ENCODE measurements at places on chromosomes 11 and 22.

DNA sequence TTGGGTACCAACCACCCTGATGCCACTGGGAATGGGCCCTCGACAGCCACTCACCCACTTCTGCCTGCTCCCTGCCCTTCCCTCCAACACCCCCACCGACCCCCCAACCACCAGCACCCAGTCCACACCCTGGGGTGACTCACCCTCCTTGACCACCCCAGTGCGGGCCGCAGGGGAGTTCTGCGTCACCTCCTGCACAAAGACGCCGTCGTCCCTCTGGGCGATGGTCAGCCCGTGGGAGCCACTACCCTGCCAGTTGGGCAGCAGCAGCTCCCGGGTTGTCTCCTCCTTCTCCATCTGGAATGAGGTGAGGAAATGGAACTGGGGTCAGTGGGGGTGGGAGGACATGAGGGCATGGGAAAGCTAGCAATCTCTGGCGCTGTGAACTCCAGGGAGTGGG lies 10.8 kb downstream of the AHNAK start:
- DNase-seq, result no peak

DNA sequence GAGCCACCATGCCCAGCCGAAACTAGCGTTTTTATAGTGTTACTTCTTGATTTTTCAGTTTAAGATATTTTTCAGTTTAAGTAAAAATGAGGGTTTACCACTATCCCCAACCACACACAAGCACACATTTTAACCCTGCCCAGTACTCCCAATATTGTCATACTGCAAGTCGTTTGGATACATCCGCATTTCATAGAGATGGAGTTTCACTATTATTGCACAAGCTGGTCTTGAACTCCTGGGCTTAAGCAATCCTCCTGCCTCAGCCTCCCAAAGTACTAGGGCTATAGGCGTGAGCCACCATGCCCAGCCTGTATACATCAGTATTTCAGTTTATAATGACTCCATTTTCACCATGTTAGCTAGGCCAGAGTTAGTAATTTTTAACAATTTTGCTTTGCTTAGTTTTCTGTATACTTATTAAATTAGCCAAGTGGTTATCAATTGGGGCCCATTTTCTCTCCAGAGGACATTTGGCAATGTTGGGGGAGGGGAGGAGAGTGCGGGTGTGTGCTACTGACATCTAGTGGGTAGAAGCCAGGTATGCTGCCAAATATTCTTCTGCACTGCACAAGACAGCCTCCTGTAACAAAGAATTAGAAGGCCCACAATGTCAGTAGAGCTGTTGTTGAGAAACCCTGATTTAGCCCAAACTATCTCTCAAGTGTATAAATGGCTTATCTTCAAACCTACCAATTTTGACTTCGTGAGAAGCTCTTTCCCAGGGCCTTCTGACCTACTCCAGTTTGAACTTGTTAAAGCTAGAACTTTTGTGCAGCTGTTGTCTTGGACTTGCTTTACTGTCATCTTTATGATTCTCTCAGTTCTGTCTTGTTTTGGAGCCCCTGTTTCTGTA lies 7.3 kb downstream of the USP47 start:
- peak; percentile 79 for DNase-seq

DNA sequence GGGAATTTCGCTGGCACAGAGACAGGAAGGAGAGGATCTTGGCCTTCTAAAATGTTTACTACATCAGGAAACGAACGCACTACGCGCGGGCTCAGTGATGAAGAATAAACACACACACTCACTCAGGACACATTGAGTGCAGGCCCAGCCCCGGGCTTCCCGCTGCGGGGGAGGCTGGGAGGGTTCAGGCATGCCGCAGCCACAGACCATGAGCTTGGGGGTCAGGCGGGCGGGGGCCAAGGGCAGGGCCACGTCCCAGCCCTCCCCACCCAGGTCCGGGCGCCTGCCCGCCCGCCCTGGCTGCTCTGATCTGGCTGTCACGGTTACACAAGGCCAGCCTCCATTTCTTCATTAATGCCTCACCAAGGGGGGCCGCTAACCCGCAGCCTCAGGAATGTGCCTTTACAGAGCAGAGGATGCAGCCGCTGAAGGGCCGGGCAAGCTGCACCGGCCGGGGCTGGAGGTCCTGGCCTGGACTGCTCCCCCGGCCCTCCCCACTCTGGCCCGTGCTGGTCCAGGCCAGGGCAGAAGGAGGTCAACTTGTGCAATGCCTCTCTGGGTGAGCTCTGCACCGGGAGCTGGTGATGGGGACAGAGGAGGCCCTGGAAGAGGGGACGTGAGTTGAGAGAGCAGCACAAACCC lies 41.7 kb downstream of the IGF2 start:
- DNase-seq, result peak; percentile 92

- DNase-seq, result peak; percentile 94
Measured at GRCh38 chr11:124758355-124759265, 3.5 kb downstream of the ESAM start.

- no peak for DNase-seq
Measured at GRCh38 chr22:29647954-29648737, 44.7 kb downstream of the NF2 start.

DNA sequence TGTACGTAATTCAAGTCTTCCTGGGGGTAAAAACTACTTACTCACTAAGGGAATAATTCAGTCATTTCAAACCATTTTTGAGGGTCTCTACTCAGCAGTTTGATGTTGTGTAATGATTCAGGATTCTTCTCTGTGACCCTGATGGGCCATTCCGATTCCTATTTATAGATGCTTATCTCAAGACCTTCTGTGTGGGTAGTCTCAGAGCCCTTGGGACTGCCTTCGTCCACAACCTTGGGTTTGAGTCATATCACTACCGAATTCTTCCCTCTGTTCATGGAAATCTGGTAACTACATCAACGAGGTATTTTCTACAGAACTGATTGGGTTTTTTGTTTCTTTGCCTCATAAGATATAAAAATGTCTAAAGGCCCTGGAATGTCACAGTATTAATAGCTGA lies 14.3 kb upstream of the CBX6 start:
- DNase-seq, result no peak

GRCh38 chr11:115263799-115264656 lies 240.2 kb downstream of the CADM1 start:
- DNase-seq, result no peak

DNA sequence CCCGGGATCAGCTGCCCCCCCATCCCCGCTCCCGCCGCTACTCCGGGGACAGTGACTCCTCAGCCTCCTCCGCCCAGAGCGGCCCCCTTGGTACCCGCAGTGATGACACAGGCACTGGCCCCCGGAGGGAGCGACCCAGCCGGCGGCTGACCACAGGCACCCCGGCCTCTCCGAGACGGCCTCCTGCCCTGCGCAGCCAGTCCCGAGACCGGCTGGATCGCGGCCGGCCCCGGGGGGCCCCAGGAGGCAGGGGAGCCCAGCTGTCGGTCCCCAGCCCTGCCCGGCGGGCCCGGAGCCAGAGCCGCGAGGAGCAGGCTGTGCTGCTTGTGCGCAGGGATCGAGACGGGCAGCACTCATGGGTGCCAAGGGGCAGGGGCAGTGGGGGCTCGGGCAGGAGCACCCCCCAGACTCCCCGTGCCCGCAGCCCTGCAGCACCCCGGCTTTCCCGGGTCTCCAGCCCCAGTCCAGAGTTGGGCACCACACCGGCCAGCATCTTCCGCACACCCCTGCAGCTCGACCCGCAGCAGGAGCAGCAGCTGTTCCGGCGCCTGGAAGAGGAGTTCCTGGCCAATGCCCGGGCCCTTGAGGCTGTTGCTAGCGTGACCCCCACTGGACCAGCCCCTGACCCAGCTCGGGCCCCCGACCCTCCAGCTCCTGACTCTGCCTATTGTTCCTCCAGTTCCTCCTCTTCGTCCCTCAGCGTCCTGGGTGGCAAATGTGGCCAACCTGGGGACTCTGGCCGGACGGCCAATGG lies 3.9 kb downstream of the RASL10A start:
- DNase-seq, result no peak

- DNase-seq, result no peak
Measured at GRCh38 chr22:18979957-18980356, 43.9 kb upstream of the PRODH start.

- DNase-seq, result no peak
Measured at GRCh38 chr11:1839924-1840779, 1.4 kb downstream of the TNNI2 start.

DNA sequence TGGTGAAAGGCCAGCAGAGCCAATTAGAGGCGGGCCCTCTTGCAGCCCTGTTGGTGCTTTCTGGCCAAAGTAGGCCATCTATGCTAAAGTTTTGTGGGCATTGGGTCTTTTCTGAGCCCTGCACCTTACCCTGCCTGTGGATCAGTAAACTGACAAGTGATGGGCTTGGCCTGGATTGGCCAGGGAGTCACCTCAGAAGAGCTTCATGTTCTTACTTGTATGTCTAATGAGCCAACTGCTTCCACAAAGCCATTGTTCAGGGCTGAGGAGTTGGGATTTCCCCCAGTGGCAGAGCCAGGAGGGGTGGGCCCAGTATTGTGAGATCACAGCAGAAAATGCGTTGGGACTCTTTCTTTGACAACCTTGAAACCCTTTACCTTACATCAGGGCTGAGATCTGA lies 90.4 kb downstream of the CWC15 start:
- no peak for DNase-seq

DNA sequence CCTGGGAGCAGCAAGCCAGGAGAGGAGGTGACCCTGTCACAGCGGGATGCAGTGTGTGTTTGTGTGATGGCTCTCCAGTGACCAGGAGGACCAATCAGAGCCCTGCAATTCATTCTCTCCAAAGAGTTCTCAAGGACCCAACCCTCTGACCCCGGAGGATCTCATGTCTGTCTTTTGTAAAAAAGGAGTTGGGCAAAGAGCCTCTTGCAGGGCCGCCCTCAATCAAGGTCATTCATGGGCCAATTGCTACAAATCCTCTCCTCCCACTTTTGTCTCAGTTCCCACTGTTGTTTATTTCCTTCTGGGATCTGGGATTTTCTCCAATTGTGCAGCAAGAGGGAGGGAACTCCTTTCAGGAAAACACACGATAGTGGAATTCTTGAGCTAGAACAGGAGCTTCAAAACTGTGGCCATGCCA lies 4.0 kb downstream of the TECTA start:
- no peak for DNase-seq

GRCh38 chr11:8905528-8906165 lies 5.3 kb upstream of the AKIP1 start:
- no peak for DNase-seq

DNA sequence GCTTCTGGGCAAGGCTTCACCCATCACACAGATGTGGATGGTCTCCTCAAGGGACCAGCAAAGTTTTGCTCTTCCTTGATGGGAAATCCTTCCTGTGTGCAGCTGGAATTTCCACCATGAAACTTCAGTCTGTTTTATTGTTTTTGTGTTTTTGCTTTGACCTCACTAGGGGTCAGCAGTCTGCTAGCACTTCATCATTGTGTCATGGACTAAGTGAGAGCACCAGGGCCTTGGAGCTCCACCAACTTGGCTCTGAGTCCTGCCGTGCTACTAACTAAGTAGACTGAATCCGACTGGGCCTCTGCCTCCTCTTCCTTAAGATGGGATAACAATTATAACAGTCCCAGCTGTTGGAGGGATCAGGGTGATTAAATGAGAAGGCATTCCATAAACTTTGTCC lies 305.8 kb upstream of the NCAM1 start:
- no peak for DNase-seq

DNA sequence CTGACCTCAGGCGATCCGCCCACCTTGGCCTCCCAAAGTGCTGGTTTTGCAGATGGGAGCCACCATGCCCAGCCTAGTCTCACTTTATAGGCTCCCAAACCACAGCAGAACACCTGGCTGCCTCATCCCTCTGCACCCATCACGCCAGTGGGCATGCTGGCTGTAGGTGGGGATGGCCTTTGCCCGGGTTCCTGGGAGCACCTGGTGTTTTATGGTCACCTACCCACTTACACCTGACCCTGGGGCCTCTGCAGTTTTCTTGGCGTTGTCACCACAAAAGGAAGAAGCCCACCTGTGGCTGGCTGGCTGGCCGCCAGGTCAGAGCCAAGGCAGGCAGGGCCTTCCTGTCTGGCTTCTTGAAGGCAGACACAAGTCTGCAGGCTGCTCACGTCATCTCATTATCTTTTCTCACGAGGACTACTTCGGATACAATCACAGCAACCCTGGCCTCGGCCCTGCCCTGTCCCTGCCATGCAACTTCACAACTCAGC lies 8.2 kb downstream of the RRP7A start:
- DNase-seq, result no peak

- peak; percentile 81 for DNase-seq
Measured at GRCh38 chr22:31346733-31347250, 646 bp upstream of the PATZ1 start.

DNA sequence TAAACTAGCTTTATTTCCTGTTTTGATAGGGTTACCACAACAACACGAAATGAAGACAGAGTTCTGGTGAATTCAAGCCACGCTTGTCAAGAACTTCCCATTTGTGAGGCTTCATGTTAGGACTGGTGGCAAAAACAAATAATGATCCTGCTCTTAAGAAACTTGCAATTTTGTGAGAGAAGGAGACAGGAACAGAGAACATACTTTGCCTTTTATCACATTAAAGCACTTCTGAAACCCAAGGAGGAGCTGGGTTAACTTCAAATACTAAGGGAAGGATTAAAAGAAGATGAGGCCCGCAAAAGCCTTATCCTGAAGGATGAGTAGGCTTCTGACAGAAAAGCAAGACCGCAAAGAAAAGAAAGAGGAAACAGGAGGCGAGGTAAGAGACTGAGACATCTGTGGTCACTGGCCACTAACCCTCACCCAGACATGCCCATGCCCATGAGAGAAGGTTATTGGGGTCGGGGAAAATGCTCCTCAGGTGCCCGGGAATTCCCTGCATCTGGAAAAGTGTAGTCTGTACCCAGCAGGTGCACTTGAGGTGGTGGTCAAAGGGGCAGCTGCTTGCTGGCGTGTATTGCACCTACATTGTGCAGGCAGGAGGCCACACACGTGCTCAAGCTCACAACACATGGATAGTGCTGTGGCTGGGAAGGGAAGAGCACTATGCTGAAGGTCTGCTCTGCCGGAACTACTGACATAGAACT lies 50.5 kb downstream of the MAPK1 start:
- no peak for DNase-seq

- DNase-seq, result peak; percentile 83
Measured at GRCh38 chr11:63763496-63764339, 4.9 kb downstream of the ZFTA start.

GRCh38 chr22:44628835-44629234 lies 73.2 kb upstream of the PRR5 start:
- no peak for DNase-seq

DNA sequence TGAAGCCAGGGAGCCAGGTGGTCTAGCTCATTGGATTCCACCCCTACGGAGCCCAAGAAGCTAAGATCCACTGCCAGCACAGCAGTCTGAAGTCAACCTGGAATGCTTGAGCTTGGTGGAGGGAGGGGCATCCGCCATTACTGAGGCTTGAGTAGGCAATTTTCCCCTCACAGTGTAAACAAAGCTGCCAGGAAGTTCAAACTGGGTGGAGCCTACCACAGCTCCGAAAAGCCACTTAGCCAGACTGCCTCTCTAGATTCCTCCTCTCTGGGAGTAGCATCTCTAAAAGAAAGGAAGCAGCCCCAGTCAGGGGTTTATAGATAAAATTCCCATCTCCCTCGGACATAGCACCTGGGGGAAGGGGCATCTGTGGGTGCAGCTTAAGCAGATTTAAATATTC lies 620.3 kb downstream of the NELL1 start:
- DNase-seq, result no peak

Measured in neural progenitor cell (in vitro differentiated cells).